ENCODE measurements at places on chromosomes 1 and 21.

DNA sequence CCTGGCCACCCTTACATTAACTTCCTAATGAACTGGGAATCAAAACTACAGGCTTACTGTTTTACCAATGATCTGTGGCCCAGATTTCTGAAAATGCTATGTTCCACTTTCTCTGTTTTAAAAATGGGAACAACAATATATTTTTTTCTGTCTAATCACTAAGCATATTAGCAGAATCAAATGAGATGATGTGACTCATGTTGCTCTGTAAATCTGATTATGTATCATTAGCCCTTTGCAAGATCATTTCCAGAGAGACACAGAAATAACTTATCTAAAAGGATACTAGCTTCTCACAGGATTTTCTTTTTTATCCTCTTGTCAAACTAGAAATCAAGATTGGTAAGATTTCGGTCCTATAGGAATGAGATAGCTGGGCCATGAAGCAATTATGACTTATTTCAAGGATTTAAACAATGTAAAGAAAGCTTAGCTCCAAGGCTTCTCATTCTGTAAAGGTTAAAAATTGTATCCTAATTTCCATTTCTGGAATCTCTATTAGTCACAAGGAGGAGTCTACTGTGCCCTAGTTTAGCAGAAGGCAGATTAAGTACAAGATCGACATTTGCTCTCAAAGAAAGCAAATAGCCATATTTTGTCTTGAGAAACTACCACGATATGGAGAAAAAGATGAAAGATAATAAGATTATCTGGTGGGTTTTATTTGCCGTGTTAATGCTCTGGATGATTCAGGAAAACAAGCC lies 32.4 kb upstream of the CAMSAP2 start:
- DNase-seq = no peak

DNA sequence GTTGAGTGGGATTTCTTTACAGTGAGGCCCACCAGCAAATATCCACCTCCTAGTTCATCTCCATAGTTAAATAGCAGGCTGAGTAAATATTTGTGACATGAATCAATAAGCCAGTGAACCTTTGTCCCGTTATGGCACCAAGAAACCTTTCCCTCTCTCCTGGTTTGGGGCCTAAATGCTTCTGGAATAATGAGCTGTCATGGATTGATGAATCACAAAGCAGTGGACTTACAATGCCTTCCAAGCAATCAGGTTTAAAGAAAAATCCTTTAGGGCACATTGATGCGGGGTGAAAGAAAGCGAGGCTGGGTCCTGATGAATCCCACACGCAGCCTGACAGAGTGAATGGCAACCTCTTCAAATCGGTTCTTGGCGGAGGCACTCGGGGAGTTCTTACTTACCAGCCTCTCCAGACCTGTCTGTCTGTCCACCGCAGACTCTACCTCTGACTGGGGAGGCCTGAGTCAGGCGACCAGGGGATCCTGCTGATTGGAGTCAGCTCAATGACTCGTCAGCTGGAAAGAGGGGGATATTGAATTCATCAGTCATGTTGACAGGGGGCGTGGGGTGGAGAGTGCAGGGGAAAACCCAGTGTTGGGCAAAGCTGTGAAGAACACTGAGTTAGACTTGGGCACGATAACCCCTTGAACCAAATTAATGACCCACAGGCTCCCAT lies 247.3 kb downstream of the PLPP3 start:
- no peak for DNase-seq

- DNase-seq = peak; percentile 63
Observed at GRCh38 chr1:222073307-222073995, 331.6 kb upstream of the DUSP10 start.

GRCh38 chr1:186689907-186690306 lies 9.7 kb upstream of the PTGS2 start:
- DNase-seq = no peak

DNA sequence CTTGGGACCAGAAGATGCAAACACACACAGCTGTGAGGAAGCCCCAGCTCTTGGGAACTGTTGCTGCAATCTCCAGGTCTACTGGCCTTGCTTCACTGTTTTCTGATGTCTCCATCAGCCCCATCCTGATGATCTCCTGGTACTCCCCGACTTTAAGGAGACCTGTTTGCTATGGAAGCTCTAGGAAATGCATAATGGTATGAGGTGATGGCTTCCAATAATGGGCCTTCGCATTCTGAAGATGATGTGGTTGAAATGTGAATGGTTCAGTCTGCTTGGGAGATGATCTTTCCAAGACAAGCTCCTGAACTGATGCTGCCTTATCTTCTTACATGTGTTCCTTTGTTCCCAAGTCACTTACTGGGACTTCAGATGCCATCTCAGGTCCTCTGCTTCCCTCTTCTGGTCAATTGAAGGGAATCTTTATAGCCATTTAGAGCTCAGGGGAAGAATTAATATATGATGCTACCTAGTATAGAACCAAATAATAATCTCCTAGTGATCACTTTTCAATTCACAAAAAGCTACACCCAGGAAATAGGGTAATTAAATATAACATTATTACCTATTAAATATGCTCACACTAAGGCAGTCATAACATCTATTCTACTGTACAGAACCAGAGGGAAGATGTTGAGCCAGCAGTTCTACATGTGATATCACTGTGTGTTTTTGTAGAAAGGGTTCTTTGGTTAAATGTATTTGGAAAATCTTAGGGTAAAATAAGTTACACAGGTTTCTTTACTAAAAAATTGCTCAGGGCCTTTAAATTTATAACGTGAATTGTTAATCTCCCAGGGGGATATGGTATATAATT lies 73.9 kb upstream of the VTCN1 start:
- peak; percentile 45 for DNase-seq

DNA sequence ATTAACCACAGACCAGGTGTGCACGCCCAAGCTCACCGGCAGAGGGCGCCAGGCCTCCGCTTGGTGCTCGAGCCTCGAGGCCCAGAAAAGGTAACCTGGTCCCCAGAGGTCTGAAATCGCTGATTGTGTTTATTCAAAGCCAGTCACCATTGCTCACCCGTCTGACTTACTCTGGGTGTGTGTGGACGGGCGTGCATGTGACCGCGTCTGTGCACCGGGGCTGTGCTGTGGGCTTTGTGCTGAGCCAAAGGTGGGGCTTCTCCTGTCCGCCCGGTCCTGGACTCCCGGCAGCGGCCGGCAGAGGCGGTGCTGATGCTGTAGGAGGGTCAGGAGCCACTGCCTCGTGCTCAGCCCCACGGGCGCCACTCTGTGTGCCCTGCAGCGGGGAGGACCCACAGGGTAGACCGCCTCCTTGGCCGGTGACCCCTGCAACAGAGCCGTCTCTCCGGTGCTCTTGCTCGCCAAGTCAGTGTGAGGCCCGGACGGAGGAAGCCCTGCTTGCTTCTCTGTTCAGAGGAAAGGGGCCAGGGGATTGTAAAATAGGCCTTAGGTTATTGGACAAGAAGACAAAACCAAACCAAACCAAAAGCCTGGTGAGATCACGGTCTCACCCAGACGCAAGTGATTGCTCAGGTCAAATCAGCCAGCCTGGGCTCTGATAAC lies 32.0 kb upstream of the BTG2 start:
- DNase-seq = peak; percentile 38

GRCh38 chr1:156959925-156960324 lies 39.5 kb downstream of the LRRC71 start:
- no peak for DNase-seq

GRCh38 chr1:62588000-62588399 lies 9.3 kb upstream of the ANGPTL3 start:
- DNase-seq = no peak

DNA sequence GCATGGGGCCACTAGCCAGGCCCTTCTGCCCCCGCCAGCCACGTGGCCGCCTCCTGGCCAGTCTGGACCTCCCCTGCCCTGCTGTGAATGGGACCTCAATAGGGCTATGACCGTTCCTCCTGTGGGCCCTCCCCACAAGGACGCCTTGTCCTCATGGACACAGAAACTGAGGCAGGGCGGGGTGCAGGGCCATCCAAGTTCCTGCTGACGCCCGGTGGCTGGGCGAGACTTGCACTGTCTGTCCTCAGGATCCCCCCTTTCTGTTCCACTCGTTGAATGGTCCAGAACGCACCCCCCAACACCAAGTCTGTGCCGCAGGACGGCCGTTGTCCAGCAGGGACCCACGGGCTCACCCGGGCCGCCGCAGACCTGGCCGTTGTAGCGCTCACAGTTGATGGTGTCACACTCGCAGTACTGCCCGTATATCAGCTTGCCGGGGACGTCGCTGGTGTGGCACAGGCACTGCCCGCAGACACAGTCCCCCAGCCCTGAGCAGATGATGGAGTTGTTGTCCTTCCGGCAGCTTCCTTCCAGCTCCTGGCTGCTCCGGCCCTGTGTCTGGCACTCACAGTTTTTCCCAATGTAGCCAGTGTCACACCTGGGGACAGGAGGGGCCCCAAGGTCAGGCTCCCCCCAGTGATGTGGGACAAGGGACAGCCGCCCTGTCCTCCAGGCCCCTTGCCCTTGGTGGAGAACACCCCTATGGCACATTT lies 16.3 kb upstream of the PTTG1IP start:
- no peak for DNase-seq

GRCh38 chr1:62928885-62929284 lies 145.0 kb downstream of the ATG4C start:
- no peak for DNase-seq

- no peak for DNase-seq
Observed at GRCh38 chr1:208058267-208058666, 147.3 kb upstream of the CD34 start.

- DNase-seq = no peak
Observed at GRCh38 chr1:97796711-97797110, 124.1 kb downstream of the DPYD start.

DNA sequence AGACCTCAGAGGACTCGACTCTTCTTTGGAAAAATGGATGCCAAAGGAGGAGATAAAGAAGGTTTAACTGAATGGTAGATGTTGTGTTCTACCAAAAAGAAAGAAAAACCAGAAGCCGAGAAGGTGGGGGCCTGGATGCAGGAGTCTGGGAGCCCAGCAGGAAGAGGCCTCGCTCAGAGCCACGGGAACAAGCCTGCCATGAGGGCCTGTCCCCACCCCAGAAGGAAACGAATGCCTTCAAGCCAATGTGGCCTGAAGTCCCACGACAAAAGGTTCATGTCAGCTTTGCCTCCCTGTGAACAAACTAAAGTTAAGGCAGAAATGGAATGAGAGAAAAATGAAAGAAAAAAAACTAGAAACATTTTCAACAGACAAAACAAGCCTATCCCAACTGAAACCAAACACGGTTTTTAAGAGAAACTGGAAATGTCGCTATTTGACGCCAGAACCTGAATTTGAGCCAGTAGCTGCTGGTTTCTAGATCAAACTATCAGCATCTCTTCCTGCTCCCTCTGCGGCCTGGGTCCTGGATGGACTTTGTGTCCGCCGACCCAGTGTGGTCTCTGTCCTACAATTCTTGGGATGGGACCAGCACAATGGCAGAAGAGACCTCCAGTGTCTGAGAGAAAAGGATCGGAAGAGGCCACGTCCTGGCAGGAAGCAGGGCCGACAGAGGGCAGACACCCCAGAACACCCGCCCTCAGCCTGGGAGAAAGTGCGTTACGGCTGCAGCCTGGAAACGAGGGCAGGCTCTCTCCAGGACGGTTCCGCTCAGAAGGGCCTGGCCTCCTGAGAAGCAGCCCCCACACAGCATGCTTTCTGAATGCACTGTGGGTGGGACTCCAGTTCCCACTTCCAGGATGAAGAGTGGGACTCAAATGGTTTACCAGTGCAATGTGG lies 35.2 kb downstream of the SLC45A1 start:
- DNase-seq = no peak

- no peak for DNase-seq
Observed at GRCh38 chr1:183444243-183444642, 26.1 kb upstream of the NMNAT2 start.

DNA sequence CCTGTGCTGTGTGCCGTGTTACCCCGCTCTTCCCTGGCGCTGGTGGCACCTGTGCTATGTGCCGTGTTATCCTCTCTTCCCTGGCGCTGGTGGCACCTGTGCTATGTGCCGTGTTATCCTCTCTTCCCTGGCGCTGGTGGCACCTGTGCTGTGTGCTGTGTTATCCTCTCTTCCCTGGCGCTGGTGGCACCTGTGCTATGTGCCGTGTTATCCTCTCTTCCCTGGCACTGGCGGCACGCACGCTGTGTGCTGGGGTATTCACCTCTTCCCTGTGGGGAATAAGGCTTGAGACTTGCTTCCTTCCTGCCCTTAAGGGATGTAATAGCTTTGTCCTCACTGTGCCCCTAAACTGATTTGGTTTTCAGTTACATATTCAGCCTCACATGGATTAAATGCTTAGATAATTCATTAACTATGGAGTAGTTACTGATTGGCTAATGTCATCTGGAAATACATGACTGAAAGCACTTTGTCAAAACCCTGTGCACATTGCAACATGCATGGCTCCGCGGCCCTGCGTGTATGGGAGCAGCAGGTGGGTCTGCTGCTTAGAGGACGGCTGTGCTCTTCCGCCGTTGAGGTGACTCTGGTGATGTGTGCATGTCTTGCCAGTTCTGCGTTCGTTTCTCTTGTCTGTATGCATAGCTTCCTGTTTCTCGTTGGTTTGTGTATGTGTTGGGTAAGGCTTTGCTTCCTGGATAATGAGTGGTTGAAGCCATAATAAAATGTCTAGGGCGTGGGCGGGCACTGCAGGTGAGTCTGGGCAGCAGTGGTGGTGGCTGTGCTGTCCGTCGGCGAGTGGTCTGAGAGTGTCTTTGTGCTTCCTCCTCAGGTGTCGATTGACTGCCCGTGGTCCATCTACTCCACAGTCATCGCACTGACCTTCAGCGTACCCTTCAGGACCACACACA lies 17.9 kb upstream of the PWP2 start:
- no peak for DNase-seq

- no peak for DNase-seq
Observed at GRCh38 chr1:16967095-16967575, 13.3 kb downstream of the MFAP2 start.

GRCh38 chr1:53259932-53260331 lies 21.6 kb upstream of the MAGOH start:
- no peak for DNase-seq

GRCh38 chr1:229035748-229036082 lies 235.2 kb upstream of the RAB4A start:
- no peak for DNase-seq

DNA sequence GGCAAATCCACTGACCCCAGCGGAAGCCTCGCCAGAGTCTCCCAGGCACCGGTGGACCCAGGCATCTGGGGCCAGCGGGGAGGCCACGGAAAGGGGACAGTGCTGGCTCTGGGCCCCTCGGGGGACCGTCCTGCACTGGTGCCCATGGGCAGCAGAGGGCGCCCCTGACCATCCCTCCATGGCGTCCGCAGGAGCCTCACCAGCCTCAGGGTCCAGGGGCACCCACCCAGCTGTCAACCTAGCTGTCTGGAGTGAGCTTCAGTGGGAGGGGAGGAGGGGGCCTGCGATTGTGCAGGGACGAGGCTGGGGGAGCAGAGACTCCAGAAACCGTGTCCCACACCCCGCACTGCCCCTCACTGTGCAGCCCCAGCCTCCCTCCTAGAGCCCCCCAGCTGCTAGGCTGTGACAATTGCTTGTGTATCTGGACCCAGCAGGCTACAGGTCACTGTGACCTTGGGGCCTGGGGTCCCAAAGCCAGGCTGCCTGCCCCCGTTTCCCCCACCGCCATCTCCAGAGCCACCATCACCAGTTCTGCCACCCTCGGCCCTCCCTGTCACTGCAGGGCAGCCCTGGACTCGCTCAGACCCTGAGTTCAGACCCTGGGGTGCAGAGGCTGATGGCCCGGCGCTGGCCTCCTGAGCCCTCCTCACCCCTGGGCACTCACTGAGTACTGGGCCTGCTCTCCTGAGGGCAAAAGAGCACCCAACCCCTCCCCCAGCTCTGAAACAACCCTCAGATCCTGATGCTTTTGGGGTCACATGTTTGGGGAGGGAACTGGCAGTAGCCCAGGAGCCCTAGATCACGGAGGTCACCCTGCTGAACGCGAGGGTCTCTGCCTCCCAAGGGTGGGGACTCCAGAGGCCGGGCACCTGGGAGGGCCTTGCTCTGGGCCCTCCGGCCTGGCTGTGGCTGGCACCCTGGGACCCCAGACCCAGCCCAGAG lies 10.6 kb upstream of the COL6A1 start:
- DNase-seq = no peak

GRCh38 chr1:34398916-34399275 lies 222.2 kb downstream of the C1orf94 start:
- no peak for DNase-seq
